ENCODE measurements at places on chromosomes 7 and 10.
A peak's percentile ranks its signal among the peaks of the same experiment; 100 is the strongest.

- DNase-seq = no peak
These were observed 111.8 kb upstream of the GPR141 start for GRCh38 chr7:37571806-37572205.

DNA sequence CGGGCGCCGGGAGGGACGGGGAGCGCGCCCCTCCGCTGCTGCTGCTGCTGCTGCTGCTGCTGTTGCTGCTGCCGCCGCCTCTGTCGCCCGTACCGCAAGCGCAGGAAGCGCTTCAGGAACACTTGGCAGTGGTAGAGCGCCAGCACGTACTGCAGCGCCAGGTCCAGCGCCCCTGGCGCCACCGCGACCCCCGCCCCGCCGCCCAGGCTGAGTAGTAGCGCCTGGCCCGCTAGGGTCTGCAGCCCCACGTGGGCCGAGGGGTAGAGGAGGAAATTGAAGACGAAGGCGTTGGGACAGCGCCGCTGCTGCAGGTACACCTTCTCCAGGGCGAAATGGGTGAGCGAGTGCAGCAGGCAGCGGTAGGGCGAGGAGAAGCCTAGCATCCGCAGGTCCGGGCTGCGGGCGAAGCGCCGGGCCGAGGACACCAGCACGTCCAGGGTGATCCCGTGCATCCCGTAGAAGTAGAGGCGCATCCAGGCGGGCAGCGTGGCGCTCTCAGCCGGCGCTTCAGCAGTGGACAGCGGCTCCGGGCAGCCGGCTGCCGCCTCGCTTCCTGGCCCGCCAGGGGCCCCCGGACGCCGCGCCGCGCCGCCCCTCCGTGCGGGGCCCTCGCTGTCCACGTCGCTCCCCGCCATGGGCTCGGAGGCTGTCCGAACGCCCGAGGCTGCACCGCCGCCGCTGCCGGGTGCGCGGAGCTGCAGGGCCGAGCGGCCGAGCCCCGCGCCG lies at the start of gene TMEM229A:
Gene TMEM229A, minus strand, starts transcription at position 699 of the 726 bp plus-strand sequence. Its CDS starts 64 bp downstream, at position 635.
- DNase-seq = peak; percentile 23

DNA sequence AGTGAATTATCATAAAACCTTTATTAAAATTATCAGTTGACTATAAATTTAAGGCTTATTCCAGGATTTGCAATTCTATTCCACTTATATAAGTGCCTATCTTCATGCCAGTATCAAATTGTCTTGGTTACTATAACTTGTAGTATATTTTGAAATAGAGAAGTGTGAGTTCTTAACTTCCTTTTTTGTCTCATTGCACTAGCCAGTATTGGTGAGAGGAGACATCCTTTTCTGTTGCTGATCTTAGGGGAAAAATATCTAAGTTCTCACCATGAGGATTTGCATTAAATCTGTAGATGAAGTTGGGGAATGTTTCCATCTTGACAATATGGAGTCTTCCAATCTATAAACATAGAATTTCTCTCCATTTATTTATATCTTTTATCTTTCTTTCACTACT lies 104.2 kb upstream of the MKI67 start:
- DNase-seq = no peak

- DNase-seq = no peak
These were observed 266.5 kb upstream of the NPY start for GRCh38 chr7:24017519-24017918.

GRCh38 chr10:53699684-53700083 lies 927.1 kb upstream of the MBL2 start:
- DNase-seq = no peak
